ENCODE measurements at places on chromosomes 6 and 20. TPM values are rescaled to one million over a fixed set of nuclear protein-coding genes. Genes with fewer than 3 reads are reported as not detected.

DNA sequence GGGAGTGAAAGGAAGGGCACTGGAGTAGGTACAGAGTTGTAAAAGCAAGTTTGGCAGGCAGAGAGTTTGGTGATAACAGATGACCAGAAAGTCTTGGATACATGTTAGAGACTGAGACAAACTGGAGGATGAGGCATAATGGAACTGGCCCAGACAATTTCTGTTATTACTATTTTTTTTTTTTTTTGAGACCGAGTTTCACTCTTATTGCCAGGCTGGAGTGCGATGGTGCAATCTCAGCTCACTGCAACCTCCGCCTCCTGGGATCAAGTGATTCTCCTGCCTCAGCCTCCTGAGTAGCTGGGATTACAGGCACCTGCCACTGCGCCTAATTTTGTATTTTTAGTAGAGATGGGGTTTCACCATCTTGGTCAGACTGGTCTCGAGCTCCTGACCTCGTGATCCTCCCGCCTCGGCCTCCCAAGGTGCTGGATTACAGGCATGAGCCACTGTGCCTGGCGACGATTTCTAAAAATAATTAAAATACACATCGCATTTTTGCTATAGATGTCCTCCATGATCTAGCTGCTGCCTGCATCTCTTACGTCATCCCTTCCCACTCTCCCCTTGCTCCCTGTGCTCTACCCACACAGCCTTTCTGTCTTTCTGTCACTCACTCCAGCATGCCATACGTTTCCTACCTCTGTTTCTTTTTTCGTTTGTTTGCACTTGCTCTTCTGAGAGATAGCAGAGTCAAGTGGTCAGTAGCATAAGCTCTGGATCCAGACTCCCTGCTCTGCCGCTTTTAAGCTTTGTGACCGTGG is 23.5 kb downstream of the MAPK14 start:
- DNase-seq = no peak

- DNase-seq = no peak
Measured at GRCh38 chr6:148981515-148981914, 234.7 kb downstream of the UST start.

- no peak for DNase-seq
Measured at GRCh38 chr6:18263418-18264218, 712 bp downstream of the DEK start.

DNA sequence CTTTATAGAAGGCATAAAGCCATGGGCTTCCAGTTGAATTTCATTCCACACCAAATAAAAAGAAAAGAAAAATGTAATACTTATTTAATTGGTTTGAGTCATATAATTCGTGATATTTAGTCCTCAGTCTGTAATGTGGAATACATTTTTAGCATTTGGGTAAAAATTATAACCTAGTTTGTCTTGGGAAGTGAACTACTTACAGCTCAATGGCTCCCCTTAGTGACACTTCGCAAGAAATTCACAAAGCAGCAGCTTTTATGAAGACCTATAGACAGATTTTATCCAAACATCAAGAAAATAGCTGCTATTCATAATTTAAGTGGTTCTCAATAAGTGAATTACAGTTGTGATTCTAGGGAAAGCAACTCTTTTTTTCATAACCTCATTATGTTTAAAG is 72.1 kb downstream of the RSPO3 start:
- no peak for DNase-seq

HTR1B gene
- total RNA-seq = not detected

CTNNBL1 gene
- 51.0 TPM for total RNA-seq

GRCh38 chr6:156686995-156687788 is 90.0 kb upstream of the ARID1B start:
- peak; percentile 88 for DNase-seq

DNA sequence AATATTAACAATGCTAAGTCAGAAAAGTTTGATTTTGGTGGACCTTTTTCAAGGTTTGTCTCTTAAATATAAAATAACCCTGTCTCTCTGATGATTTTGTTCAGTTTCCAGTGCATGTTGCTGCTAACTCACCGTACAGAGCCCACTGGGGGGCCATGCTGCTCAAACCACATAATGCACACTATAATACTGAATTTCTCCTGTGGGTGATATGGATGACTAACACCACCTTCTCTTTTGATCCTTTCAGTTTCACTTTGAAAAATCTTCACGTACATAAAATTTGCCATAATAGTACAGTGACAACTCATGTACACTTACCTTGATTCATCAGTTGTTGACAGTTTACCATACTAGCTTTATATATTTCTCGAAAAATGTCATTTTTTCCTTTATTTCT is 506.6 kb upstream of the MAN1A1 start:
- no peak for DNase-seq

GRCh38 chr20:19692685-19693119 is 65.4 kb upstream of the RIN2 start:
- DNase-seq = peak; percentile 47

- DNase-seq = no peak
Measured at GRCh38 chr6:28078050-28078449, 2.3 kb upstream of the ZNF165 start.

- no peak for DNase-seq
Measured at GRCh38 chr20:48912065-48912464, 9.4 kb upstream of the ARFGEF2 start.

- DNase-seq = no peak
Measured at GRCh38 chr20:6657904-6658303, 109.6 kb upstream of the BMP2 start.

- no peak for DNase-seq
Measured at GRCh38 chr20:56758706-56759105, 129.6 kb downstream of the TFAP2C start.

GRCh38 chr6:127026247-127026646 is 92.2 kb upstream of the RSPO3 start:
- DNase-seq = no peak

- no peak for DNase-seq
Measured at GRCh38 chr6:56245903-56246351, 1.5 kb downstream of the COL21A1 start.

DNA sequence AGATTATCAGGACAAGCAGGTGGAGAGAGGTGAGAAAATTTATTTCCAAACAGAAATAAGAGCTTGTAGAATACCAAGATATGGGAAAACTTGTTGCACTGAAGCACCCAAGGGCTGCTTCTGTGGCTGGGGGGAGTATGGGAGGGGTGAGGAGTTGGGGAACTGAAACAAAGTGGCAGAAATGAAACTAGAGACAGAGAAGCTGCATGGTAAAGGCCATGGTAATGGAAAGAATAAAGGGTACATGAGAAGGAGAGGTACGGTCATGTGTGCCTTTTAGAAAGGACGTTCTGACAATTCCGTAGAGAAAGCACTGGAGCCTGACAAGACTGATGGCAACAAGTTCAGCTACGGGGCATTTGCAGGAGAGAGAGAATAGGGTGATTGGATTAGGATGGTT is 51.6 kb upstream of the RIN2 start:
- no peak for DNase-seq

DNA sequence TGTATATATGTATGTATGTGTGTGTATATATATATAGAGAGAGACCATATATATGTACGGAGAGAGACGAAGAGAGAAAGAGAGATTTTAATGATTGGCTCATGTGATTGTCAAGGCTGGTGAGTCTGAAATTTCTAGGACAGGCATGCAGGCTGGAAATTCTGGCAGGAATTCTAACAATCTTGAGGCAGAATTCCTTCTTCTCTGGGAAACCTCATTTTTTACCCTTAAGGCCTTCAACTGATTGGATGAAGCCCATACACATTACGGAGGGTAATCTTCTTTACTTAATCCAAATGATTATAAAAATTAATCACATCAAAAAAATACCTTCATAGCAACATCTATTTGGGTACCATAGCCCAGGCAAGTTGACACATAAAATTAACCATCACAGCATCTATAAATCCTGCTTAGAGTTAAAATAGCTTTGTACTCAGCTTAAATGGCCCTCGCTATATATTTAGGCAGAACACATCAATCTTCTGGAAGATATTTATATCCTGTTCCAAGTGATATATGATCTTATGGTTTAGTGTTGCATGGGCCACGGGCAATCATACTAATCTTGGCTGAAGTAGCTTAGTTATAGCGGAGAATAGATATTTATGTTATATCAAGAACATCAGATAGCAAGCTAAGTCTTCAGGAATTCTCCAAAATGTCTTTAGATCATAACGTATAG is 36.6 kb downstream of the ABRACL start:
- DNase-seq = no peak

DNA sequence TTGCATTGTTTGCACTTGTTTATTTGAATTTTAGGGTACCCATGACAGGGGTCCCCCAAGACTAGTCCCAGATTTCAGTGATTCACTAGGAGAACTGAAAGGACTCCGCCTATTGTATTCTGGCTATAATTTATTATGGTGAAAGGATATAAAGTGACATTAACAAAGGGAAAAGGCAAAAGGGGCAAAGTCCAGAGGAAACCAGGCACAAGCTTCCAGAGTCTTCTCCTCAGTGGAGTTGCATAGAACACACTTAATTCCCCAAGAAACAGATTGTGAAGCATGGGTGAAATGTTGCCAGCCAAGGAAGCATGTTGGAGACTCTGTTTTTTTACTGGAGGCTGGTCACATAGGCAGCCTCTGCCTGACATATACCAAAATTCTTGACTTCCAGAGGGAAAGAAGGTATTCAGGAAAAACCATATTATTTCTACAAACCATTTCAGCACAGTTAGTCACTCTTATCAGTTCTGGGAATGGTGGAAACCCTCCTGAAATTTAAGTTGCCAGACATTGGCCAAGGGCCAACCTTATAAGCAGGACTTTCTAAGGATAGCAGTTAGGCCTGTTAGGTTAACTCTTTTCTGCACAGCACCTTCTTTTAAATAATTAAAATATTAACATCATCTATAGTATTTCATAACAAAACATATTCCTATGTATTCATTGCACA is 71.8 kb downstream of the FIG4 start:
- DNase-seq = no peak

- no peak for DNase-seq
Measured at GRCh38 chr6:97866616-97867015, 583.6 kb upstream of the MMS22L start.

PHACTR3 gene
- 9.5 TPM for total RNA-seq

- peak; percentile 28 for DNase-seq
Measured at GRCh38 chr20:40646361-40646760, 42.7 kb downstream of the MAFB start.

DNA sequence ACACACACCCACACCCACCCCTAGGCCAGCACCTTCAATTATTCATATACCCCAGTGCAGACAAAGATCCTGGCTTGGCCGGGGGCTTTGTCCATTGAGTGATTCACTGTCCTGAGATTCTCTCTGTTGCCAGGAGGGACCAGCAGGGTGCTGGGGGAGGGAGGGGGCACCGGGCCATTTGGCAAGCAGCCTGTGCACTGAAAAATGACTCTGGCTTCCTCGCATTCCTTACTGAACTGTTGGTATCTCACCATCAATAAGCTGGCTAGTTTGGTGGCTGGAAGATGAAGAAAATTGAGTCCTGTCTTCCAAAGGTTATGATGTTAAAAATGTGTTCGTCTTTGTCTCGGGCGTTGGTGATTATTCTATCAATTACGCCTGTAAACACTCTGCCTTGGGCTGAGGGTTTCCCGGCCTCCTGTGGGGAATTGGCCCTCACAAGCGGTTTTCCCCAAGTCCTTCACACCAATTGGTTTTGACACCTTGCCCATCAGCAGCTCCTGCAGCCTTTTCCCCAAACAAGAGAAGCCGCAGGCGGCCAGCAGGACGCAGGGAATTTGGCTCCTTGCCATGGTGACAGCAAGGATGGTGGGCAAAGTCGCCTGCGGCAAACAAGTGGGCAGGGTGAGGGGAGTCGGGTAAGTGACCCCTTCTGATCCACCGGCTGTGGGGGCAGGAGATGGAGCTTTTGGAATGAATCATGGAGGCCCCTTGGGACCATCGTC is 4.9 kb downstream of the VSTM2L start:
- DNase-seq = no peak

RIPOR3 gene
- 4.1 TPM for total RNA-seq

All from upper lobe of left lung (tissue), 6 donors.